ENCODE measurements at places on chromosomes 16 and 17.

DNA sequence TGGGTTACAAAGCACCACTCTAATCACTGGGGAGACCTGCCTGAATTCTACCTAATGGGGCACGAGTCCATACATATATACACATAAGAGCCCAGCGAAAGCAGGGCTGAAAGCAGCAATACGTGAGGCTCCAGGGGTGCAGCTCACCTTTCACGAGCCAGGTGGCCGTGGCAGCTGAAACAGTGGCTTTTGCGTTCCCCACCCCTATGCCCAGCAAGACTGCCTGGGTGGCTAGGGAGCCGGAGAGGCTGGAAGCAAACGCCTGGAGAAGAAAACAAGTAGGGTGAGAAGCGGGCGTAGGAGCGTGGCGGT lies 618 bp downstream of the RUSF1 start:
- DNase-seq = no peak

DNA sequence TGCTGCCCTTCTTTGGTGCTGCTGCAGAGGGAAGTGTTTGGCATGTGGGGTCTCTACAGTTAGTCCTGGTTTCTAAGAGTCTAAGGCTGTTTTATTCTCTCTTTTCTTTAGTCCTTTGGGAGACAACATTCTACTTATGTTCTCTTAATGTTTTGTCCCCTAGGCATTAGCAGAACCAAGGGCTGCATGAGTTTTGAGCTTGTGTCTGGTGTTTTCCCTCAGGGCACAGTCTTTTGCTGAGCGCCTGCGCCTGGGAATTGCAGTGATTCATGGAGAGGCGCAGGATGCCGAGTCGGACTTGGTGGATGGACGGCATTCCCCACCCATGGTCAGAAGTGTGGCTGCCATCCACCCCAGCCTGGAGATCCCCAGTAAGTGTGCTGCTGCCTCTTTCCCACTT lies 41.1 kb upstream of the SLC5A10 start:
- DNase-seq = no peak

DNA sequence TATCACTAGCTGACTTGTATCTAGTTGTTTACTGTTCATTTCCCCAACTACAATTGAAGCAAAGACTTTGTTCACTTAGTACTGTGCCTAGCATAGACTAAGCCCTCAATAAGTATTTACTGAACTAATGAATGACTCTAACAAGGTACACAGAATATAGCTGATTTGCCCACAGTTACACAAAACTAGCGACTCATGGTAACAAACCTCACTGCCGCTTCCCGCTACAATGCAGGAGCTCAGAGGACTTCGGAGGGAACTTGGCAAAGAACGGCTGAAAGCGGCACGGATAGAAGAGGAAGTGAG lies 524 bp downstream of the EFTUD2 start:
- DNase-seq = no peak

- no peak for DNase-seq
Measured at GRCh38 chr17:60416368-60416925, 5.8 kb upstream of the CHCT1 start.

- no peak for DNase-seq
Measured at GRCh38 chr16:72673118-72673517, 374.8 kb downstream of the ZFHX3 start.

- no peak for DNase-seq
Measured at GRCh38 chr17:62628831-62629555, 1.5 kb downstream of the MRC2 start.

Data from right lobe of liver (tissue), 6 donors.